ENCODE measurements at places on chromosomes 1 and 21.

- no peak for DNase-seq
These were observed 45.3 kb upstream of the RGS1 start for GRCh38 chr1:192530254-192530653.

GRCh38 chr1:175166746-175167145 is 25.8 kb downstream of the KIAA0040 start:
- DNase-seq = no peak

GRCh38 chr21:34885125-34885524 is 164.0 kb downstream of the RUNX1 start:
- DNase-seq = no peak

DNA sequence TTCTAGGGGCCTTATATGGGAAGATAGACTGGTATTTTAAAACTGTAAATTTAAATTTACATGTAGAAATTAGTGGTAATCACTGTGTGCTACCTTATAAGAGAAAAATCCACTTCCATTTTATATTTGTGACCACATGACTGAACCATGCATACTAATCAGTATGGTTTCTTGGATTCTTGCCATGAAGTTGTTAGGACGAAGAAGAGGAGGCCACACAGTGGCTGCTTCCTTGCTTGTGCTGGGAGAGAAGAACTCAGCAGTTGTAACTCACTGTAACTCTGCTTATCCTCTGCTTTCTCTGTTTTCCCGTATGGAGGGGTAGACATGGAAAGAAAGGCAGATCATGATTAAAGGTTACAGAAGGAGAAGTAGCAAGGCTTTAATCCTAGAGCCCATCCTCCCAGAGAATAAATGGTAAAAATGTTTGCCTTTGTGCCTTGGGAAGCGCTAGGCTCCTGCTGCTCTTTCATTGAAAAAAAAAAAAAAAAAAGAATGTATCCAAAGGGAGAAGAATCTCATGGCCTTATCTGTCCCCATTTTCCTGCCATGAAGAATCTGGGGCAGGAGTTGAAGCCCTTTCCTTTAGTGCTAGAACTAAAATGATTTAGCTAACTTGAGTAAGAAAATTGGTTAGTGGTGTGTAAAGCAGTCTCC is 32.4 kb downstream of the KCTD3 start:
- no peak for DNase-seq

GRCh38 chr1:207140536-207140935 is 36.5 kb downstream of the C4BPA start:
- no peak for DNase-seq

All from LoVo (cell line).